AG10803 (cell line): ENCODE measurements at places on chromosomes 6 and 20.

- no peak for DNase-seq
Measured at GRCh38 chr6:100891079-100891478, 9.9 kb upstream of the ASCC3 start.

DNA sequence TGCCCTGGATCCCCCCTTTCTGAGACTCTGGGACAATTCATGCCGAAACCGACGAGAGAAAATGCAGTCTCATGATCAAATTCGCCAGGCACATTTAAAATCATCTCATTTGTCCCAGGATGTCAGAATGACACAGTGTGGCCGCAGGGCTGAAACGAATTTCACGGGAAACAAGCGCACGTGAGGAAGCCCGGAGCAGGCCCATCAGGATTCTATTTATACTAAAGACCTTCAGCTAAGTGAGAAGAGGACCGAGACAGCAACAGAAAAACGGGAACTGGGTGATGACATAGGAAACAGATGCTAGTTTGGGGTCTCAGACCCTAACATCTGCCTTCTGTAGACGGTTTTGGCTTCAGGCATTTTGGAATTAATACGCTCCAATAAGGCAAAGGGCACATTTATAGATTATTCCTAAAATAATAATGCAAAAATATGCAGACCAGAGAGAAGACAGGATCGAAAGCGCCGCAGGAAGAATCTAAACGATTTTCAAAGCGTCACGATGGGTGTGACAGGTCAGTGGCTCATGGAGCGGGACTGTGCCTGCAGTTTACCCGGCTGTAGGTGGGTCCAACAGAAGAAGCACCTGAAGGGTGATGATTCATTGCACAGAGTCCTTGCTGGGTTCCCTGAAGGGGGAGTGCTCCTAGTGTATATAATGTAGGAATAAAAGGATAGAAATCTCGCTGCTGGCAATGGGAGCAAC is 80.8 kb upstream of the MPC1 start:
- DNase-seq, result no peak

DNA sequence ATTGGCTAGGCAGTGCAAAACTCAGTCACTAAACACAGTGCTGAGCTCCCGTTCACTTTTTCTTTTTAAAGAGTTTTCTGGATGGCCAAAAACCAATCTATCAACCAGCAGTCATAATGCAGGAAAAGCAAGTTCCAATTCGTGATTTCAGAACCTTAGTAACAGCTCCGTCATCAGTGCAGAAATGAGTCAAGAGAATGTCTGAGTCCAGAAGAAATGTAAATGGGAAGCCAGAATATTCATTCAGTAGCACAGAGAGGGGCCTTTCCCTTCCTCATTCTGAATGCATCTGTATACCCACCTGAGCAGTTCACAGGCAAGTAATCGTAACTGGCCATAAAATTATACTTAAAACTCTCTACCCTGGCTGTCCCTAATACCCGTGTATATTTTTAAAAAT is 20.4 kb downstream of the HUS1B start:
- no peak for DNase-seq

GRCh38 chr20:17538517-17539170 is 7.5 kb upstream of the BFSP1 start:
- DNase-seq, result no peak

DNA sequence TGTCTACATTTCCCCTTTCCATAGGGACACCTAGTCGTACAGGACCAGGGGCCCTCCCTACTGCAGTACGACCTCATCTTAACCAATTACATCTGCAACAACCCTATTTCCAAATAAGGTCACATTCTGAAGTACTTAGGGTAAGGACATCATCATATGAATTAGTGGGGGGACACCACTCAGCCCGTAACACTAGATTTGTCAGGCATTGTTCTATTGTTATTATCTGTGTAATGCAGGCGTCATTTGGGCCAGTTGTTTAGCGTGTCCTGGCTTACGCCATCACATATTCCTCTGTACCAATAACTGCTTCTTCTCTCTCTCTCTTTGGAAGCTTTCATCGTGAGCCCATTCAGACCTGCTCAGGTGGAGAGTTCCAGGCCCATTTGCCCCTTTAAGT is 89.3 kb downstream of the CAP2 start:
- DNase-seq, result no peak
